ENCODE measurements at places on chromosomes 12 and 14.

- no peak for DNase-seq
These were observed 77.1 kb upstream of the ANKS1B start for GRCh38 chr12:100061814-100062213.

DNA sequence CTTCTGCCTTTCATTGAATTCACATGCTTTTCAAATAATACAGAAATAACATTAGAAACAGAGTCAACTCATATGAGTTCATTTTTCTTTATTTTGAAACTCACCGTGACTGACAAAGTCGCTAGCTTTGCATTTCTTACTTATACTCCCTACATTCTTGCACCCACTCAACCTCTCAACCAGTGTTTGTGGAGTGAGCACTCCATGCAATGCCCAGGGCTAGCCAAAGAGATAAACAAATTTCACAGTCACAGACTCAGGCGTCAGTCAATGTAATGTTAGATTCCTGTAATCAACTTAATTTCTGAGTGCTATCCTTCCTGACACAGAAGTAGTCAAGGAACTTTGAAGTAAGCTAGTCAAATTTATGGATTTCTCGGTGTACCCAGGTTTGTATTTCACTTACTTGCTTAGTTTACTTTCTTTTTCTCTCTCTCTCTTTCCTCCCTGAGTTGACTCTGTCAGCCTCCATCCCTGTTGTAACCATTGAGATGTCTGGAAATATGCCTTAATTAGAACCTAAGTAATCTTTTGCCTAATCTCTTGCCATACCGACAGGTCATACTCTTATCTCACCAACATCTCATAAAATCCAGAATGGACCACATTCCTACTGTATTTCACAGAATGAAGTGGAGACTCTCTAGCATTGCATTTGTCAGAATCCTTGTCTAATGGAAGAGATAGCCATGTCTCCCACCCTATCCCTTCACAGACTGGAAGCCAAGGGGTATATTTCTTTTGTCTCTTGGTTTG lies 413.0 kb downstream of the AEBP2 start:
- no peak for DNase-seq

GRCh38 chr12:53232646-53233461 lies 845 bp upstream of the RARG start:
- no peak for DNase-seq

DNA sequence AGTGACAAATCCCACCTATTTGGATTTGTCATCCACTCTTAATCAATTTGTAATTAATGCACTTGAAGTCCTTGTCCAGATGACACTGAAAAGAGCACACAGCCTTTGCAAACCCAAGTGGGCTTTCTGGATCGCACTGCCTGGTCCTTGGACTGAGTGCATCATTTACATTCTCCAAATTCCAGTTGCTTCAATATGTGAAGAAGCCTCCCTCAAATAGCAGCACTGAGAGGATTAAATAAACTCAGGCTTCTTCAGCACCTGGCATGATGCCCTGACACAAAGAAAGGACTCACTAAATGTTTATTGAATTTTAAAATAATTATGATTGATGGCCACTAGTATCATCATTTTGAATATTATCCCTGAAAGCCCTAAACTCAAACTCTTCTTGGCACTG lies 496.5 kb downstream of the VRK1 start:
- no peak for DNase-seq

DNA sequence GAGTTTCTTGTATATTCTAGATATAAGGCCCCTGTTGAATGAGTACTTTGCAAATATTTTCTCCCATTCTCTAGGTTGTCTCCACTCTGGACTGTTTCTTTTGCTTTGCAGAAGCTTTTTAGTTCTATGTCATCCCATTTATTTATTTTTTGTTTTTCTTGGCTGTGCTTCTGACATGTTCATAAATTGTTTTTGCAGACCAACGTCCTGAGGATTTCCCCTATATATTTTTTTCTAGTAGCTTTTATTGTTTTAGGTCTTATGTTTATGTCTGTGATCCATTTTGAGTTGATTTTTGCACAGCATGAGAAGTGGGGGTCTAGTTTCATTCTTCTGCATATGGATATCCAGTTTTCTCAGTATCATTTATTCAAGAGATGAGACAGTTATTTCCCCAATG lies 70.4 kb upstream of the BTG1 start:
- no peak for DNase-seq

DNA sequence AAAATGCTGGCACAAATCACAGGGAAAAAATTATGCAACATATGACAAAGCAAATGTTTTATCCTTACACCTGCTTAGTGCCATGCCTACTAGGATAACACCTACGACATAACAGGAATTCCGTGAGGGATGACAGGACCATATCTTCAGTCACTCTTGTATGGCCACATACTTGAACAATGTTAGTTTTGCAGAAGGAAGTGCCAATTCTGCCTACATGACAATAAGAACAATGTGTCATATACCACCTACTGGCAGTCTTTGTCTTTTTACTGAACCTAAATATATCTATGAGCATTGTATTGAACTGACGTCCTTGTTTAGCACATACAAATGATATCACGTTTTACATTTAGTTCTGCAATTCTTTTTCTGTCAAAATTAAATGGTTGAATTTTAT lies 234.0 kb downstream of the ADAMTS20 start:
- DNase-seq = no peak

GRCh38 chr14:99744199-99744872 lies 48.9 kb upstream of the EML1 start:
- DNase-seq = no peak

DNA sequence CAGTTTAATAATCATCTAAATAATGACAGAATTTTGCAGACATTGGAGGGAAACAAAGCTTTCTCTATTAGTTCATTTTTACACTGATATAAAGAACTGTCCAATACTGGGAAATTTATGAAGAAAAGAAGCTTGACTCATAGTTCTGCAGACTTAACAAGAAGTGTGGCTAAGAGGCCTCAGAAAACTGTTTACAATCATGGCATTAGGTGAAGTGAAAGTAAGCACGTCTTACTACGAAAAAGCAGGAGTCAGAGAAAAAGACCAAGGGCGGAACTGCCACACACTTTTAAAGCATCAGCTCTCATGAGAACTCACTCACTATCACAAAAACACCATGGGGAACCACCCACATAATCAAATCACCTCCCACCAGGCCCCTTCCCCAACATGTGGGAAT lies 804.4 kb downstream of the FLRT2 start:
- no peak for DNase-seq

- no peak for DNase-seq
These were observed 81.4 kb downstream of the PIWIL1 start for GRCh38 chr12:130419116-130419515.

DNA sequence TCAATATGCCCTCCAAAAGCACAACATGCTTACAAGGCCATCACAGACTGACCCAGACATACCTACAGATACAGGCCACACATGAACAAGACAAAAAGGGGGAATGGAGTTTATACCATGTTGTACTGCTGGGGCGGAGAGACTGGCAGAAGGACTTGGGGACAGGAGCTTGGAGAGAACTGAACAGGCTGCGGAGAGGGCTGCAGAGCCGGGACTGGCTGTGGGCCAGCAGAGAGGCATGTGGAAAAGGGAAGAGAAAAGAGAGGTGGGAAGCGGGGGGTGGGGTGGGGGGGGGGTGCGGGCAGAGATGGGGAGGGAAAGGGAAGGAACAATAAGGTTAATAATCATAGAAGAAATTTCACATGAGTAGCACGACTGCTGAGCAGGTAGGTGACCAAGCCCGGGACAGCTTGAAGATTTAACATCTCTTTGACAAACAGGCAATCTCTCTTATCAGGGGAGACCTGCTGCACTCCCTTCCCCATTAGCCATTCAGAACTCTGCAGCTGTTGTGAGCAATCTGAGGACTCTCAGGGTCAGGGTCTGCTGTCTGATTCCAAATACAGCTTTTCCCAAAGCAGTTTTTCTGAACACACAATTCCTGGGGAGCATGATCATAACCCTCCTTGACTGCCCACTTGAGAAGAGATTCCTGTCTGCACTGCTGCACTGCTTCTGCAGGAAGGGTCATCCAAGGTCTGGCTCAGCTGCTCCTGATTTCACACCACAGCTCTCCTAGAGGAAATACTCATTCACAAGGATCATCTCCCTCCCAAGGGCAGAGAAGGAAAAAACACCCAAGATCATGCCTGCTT lies 21.6 kb upstream of the STAC3 start:
- no peak for DNase-seq

DNA sequence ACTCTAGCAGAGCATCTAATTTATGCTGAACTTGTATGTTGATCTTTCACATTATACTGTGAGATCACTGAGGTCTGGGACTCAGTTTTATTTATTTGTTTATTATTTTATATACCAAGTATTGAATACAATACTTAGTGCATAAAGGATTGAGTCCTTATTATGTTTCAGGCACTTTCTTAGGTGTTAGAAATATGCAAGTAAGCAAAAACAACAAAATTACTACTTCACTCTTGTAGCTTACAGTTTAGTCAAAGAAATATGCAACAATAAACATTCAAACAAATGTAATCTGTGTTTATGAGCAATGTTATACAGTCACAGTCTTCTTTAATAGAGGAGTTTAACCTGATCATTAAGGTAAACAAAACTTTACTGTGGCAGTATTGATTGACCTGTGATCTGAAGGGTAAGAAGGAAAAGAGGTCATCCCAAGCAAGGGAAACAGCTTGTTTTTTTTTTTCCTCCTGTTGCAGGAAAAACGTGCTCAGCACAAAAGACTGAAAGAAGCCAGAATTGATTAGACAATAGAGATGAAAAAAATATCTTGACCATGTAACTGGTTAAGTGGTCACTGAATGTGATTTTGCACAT lies 990.7 kb downstream of the TRHDE start:
- no peak for DNase-seq

- DNase-seq = no peak
These were observed 63.4 kb upstream of the SLCO1C1 start for GRCh38 chr12:20631711-20632110.

DNA sequence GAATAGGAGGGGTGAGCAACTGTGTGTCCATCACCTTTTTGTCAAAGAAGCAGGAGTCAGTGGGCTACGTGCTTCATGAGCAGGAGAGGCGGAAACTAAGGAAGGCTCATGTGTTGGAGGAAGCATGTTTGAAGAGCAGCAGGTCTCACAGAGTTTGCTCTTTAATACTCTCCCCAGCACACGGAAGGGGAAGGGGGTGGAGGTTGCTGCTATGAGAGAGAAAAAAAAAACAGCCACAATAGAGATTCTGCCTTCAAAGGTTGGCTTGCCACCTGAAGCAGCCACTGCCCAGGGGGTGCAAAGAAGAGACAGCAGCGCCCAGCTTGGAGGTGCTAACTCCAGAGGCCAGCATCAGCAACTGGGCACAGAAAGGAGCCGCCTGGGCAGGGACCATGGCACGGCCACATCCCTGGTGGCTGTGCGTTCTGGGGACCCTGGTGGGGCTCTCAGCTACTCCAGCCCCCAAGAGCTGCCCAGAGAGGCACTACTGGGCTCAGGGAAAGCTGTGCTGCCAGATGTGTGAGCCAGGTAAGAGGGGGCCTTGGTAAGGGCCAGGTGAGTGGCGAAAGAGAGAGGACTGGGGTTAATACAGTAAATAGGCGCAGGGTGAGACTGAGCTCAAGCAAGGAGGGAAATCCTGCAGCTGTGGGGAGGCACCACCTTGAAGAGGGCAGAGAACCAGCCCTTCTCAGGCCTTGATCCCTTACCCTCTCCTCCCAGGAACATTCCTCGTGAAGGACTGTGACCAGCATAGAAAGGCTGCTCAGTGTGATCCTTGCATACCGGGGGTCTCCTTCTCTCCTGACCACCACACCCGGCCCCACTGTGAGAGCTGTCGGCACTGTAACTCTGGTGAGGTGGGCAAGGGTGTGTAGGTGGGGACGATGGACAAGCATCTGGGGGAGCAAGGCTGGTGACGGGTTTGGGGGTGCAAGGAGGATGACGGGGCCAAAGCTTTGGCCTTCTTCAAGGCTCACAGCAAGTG lies at the start of gene CD27:
Gene CD27 (plus strand): TSS at position 252 of the 985 bp plus-strand sequence. CDS start 141 bp downstream, at position 393.
- DNase-seq = no peak

DNA sequence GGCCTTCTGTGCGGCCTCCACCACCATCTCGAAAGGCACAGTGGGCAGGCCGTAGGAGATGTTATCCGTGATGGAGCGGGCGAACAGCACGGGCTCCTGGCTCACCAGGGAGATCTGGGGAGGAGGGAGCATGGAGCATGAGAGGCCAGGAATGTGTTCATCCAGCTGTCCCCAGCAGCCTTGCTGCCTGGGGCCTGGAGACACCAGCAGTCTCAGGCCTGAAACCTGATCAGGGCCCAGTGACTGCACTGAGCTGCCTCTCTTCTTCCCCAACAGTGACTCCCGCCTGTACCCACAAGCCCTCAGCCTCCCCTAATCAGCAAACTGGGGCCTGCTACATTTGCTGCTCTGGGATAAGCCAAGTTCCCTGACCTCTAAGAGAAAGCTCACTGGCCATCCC lies 30.9 kb downstream of the ABCB9 start:
- DNase-seq = no peak

DNA sequence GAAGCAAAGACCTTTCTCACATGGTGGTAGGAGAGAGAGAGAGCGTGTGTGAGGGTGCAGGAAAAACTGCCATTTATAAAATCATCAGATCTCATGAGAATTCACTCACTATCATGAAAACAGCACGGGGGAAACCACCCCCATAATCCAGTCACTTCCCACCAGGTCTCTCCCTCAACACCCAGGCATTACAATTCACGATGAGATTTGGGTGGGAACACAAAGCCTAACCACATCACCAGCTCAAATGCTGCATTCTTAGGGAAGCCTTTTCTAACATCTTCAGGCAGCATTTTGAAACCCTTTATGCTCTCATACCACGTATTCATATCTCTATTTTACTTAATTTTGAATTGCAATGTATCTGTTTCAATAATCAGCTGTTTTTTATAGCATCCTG lies 165.9 kb downstream of the TMTC3 start:
- no peak for DNase-seq

DNA sequence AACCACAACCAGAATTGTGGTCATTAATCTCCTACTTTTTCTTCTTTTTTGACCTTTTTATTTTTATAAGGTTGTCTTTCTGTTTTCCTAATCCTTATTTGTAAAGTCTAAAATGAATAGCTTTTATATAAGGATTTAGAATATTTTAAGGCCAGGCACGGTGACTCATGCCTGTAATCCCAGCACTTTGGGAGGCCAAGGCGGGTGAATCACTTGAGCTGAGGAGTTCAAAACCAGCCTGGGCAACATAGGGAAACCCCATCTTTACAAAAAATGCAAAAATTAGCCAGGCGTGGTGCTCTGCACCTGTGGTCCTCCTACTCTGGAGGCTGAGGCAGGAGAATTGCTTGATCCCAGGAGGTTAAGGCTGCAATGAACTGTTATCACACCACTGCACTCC lies 55.1 kb downstream of the IFT81 start:
- DNase-seq = no peak

- no peak for DNase-seq
These were observed 72.0 kb upstream of the VRK1 start for GRCh38 chr14:96725232-96725631.

All from D721Med (cell line).